Endodermal cell (in vitro differentiated cells): ENCODE measurements at places on chromosomes 16 and 17. TPM values are rescaled to one million over a fixed set of nuclear protein-coding genes. Genes with fewer than 3 reads are reported as not detected.

- DNase-seq: no peak
- H3K27me3 ChIP-seq: no peaks in the 10 kb centered on the region
- no peaks in the 10 kb centered on the region for H3K4me1 ChIP-seq
- no peak overlapping the region for H3K27ac ChIP-seq
- peaks cover 45% of the 10 kb centered on the region for H3K36me3 ChIP-seq
These were observed 6.7 kb downstream of the SHMT1 start for GRCh38 chr17:18356624-18357023.

Gene DPEP3
- total RNA-seq: 3.2 to 3.6 TPM (median 3.5 TPM) in 3 replicates

GRCh38 chr16:2968738-2969544 is at the start of gene PAQR4:
TSS of gene PAQR4 (plus strand) at chr16:2969348. CDS start at chr16:2969675, 327 bp downstream.
- peak within 1 kb of the TSS; percentile 80 for H3K4me3 ChIP-seq
- H3K27me3 ChIP-seq: no peaks in the 10 kb centered on the region
- H3K36me3 ChIP-seq: no peaks in the 10 kb centered on the region
- DNase-seq: peak; percentile 95
- H3K27ac ChIP-seq: peak within 1 kb of the TSS; percentile 49

Gene ADAP2
- total RNA-seq: 1.8 to 2.5 TPM (median 1.9 TPM) in 3 replicates

Gene SEPTIN12
- 0.34 to 0.73 TPM in 2 of 3 replicates, not detected in the other for total RNA-seq

DNA sequence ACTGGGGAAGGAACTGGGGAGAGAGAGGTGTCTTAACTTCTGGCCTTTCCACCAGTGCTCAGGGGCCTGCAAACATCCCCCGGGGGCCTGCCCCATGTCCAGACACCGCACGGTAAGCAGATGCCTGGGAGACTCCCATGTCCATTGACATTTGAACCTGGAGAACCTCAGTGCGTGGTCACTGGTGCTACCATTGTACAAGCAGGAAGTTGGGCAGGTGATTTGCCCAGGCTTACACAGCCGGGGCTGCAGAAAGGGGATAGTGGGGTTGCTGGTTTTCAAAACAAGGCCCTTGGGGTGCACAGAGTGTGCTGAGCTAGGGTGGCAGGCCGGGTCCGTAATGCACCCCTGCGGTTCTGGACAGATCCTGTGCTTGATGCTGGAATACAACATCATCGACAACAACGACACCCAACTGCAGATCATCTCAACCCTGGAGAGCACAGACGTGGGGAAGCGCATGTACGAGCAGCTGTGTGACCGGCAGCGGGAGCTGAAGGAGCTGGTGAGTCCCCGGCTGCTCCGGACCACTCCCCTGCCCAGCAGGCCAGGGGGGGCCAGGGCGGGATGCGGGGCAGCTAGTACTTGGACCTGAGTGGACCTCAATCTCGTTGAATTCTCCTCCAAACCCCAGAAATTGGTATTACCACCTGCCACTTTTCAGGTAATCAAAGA is 77.7 kb upstream of the PLCG2 start:
- H3K27ac ChIP-seq: no peak overlapping the region
- peaks cover 43% of the 10 kb centered on the region for H3K36me3 ChIP-seq
- H3K27me3 ChIP-seq: no peaks in the 10 kb centered on the region
- no peaks in the 10 kb centered on the region for H3K4me1 ChIP-seq
- no peak overlapping the region for H3K4me3 ChIP-seq
- no peak for DNase-seq

GRCh38 chr16:66290431-66290830 is 76.1 kb upstream of the CDH5 start:
- H3K4me1 ChIP-seq: no peaks in the 10 kb centered on the region
- peak; percentile 30 for DNase-seq
- no peak overlapping the region for H3K4me3 ChIP-seq
- no peaks in the 10 kb centered on the region for H3K36me3 ChIP-seq
- no peaks in the 10 kb centered on the region for H3K27me3 ChIP-seq
- H3K27ac ChIP-seq: no peak overlapping the region

Gene C17orf50
- total RNA-seq: 0.23 TPM in 1 of 2 replicates, not detected in the other

- no peak overlapping the region for H3K4me3 ChIP-seq
- H3K27ac ChIP-seq: no peak overlapping the region
- peaks cover 6% of the 10 kb centered on the region for H3K36me3 ChIP-seq
- H3K4me1 ChIP-seq: peaks cover 25% of the 10 kb centered on the region
- peak; percentile 51 for DNase-seq
These were observed 14.4 kb upstream of the MRPS23 start for GRCh38 chr17:57864273-57864672.

DNA sequence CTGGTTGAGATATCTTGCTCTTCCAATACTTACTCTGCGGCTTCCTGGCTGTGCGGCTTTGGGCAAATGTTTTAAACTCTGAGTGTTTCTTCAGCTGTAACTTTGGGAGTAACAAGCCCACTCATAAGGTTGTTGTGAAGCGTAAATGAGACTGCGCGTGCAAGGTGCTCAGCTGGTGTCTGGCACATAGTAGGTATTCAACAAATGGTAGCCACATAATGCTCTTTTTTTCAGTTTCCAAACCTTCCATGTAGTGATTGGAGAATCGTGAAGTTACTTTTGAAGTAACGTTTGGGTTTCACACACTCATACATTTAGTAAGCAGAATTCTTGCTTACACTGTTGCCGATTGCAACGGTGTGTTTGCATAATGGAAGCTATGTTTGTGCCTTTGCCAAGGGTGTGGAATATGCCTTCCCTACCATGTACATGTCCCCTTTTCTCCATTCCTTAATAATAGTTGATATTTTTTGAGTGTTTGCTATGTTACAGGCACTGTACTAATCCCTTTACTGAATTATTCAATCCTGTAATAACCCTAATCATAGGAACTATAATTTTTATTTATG is 829 bp downstream of the DHRS7B start:
- H3K27ac ChIP-seq: no peak overlapping the region
- H3K36me3 ChIP-seq: peaks cover 9% of the 10 kb centered on the region
- H3K27me3 ChIP-seq: no peaks in the 10 kb centered on the region
- H3K4me1 ChIP-seq: no peaks in the 10 kb centered on the region
- H3K4me3 ChIP-seq: peak overlapping the region; percentile 89

DNA sequence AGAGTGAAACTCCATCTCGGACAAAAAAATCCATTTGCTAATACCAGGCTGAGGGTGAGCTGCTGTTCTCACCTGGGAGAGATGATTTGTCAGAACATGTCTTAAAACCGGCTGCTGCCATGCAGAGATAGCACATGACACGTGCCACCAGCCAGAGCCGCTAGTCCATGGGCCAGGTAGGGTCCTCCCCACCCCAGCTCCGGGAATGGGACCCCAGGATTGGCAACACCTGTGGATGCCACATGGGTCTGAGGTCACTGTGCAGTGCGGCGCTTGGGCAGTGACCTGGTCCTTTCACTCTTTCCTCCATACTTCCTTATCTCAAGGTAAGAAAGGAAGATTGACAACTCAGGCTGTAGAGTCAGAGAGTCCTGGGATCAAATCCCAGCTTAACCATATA is 393.3 kb upstream of the TNRC6C start:
- no peaks in the 10 kb centered on the region for H3K36me3 ChIP-seq
- H3K27me3 ChIP-seq: no peaks in the 10 kb centered on the region
- no peaks in the 10 kb centered on the region for H3K4me1 ChIP-seq
- no peak overlapping the region for H3K27ac ChIP-seq
- DNase-seq: peak; percentile 35
- H3K4me3 ChIP-seq: no peak overlapping the region

DNA sequence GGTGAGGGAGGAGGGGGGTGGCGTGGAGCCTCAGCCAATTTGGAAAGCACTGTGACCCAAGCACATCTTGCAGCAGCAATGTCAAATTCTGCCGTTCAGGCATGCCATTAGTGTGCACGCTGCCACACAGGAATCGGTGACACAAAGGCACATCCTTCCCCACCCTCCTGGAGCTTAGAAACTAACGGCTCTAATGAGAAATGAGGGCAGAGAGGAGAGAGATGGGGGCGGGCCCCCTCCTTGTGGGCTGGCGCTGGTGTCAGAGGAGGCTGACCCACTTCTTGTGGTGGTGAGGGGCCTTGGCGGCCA is 94.8 kb downstream of the RTN4RL1 start:
- H3K36me3 ChIP-seq: no peaks in the 10 kb centered on the region
- H3K4me1 ChIP-seq: peaks cover 3% of the 10 kb centered on the region
- H3K27ac ChIP-seq: no peak overlapping the region
- H3K4me3 ChIP-seq: no peak overlapping the region
- no peak for DNase-seq
- no peaks in the 10 kb centered on the region for H3K27me3 ChIP-seq

Gene IGSF6
- total RNA-seq: not detected in 2 replicates

Gene SLFN12L
- total RNA-seq: not detected in 2 replicates

DNA sequence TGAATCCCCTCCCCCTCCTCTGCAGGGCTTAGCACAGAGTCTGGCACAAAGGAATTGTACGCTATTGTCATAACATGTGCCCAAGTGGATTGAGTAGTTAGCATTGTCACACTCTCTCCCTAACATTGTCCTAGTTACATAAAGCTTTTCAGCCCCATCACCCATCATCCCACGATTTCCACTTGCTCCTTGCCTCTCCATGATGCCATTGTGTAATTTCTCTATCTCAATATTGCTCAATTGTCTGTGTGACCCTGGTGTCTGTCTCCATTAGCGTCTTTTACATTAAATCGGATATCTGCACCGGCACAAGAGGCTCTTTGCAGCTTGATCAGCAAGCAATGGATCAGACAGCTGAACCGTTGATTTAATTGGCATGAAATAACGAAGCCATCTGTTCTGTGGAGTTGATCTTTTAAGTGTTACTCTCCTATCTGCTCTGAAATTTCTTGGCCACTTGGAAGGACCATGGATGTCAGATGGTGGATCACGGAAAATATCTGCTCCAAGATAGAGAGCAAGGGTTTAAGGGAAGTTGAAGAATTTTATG is 77.0 kb upstream of the HS3ST4 start:
- H3K27me3 ChIP-seq: no peaks in the 10 kb centered on the region
- no peaks in the 10 kb centered on the region for H3K4me1 ChIP-seq
- H3K36me3 ChIP-seq: no peaks in the 10 kb centered on the region
- no peak overlapping the region for H3K4me3 ChIP-seq
- H3K27ac ChIP-seq: no peak overlapping the region
- no peak for DNase-seq

Gene WNT3
- 21.8 and 23.1 TPM in 2 replicates for total RNA-seq

- peak overlapping the region; percentile 84 for H3K4me3 ChIP-seq
- H3K27me3 ChIP-seq: no peaks in the 10 kb centered on the region
- H3K36me3 ChIP-seq: no peaks in the 10 kb centered on the region
- peak; percentile 99 for DNase-seq
- no peak overlapping the region for H3K27ac ChIP-seq
- no peaks in the 10 kb centered on the region for H3K4me1 ChIP-seq
These were observed 9.0 kb upstream of the KCTD5 start for GRCh38 chr16:2673066-2673999.

DNA sequence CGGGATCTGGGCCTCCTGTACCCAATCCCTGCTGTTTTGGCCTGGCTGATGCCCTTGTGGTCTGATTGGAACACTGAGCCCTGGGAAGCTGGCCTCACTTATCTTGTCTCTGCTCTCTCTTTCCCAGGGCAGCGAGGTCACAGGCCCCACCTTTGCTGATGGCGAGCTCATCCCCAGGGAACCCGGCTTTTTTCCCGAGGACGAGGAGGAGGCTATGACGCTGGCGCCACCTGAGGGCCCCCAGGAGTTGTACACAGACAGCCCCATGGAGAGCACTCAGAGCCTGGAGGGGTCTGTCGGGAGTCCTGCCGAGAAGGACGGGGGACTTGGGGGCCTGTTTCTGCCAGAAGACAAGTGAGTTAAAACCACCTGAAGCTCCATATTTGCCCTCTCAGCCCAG is 126.0 kb downstream of the RAB11FIP4 start:
- no peaks in the 10 kb centered on the region for H3K36me3 ChIP-seq
- no peaks in the 10 kb centered on the region for H3K4me1 ChIP-seq
- DNase-seq: peak; percentile 91
- no peak overlapping the region for H3K27ac ChIP-seq
- no peak overlapping the region for H3K4me3 ChIP-seq
- H3K27me3 ChIP-seq: no peaks in the 10 kb centered on the region

DNA sequence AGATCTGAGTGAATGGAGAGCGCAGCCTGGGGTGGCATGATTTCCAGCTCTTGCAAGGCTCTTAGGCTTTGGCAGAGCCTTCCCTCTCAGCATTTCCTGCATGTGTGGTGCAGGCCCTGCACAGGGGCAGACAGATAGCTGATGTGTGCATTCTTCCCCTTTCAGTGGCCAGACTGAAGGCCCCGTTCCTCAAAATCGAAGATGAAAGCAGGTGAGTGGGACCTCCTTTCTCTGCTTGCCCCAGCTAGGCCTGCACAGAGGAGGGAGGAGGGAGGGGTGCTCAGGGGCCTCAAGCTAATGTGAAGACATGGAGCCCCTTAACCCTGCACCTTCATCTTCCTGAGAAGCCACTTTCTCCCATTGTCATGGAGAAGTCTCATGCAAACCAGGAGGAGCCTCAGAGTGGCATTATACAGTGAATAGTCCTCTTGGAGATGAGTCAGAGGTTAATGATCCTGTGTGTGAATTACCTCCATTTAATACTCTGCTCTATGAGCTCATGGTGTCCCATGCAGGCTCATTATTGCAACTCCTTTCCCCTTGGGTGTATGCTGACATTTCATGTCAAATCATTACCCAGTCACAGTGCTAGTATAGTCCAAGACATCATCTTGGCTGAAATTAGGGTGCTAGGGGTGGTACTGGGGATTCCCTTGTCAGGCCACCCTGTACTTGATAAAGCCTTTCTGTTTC is 20.4 kb upstream of the ADAM11 start:
- no peaks in the 10 kb centered on the region for H3K4me1 ChIP-seq
- H3K27ac ChIP-seq: no peak overlapping the region
- DNase-seq: peak; percentile 56
- no peaks in the 10 kb centered on the region for H3K27me3 ChIP-seq
- no peak overlapping the region for H3K4me3 ChIP-seq

Gene PABPN1L
- not detected in 3 replicates for total RNA-seq

DNA sequence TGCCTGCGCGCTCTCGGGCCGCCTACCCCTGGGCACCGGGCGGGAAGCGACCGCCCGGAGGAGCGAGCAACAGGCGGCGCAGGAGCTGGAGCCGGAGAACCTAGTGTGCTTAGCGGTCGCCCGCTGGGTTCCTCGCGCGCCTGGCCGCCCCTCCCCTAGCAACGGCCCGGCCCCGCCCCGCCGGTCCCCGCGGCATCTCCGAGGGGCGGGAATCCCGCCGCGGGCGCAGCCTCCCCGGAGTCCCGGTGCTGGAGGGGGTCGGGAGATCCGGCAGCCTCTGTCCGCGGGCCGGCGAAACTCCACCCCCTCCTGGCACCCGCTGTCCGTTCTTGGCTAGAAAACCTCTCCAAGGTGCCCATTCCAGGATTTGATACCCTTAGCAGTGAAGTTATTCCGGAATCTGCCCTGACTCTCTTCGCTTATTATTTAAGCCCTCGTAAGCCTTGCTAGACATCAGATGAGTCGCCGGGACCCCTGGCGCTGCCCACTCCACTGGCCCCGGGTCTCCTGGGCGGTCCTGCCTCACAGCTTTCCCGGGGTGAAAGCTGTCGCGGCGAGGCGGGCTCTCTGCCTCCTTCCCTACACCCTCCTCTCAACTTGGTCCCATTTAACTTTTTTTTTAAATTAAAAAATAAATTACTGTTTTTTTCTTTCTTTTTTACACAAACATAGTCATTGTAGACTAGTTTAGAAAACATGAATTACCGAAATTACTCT is at the start of gene RPRML:
TSS of gene RPRML (minus strand) at position 107 of the 717 bp plus-strand sequence. CDS start 246 bp downstream, outside the sequence.
- H3K27ac ChIP-seq: no peak within 1 kb of the TSS
- no peaks in the 10 kb centered on the region for H3K36me3 ChIP-seq
- peaks cover 61% of the 10 kb centered on the region for H3K27me3 ChIP-seq
- peaks cover 4% of the 10 kb centered on the region for H3K4me1 ChIP-seq
- H3K4me3 ChIP-seq: peak within 1 kb of the TSS; percentile 76
